ENCODE measurements at places on chromosomes 16 and 17.

DNA sequence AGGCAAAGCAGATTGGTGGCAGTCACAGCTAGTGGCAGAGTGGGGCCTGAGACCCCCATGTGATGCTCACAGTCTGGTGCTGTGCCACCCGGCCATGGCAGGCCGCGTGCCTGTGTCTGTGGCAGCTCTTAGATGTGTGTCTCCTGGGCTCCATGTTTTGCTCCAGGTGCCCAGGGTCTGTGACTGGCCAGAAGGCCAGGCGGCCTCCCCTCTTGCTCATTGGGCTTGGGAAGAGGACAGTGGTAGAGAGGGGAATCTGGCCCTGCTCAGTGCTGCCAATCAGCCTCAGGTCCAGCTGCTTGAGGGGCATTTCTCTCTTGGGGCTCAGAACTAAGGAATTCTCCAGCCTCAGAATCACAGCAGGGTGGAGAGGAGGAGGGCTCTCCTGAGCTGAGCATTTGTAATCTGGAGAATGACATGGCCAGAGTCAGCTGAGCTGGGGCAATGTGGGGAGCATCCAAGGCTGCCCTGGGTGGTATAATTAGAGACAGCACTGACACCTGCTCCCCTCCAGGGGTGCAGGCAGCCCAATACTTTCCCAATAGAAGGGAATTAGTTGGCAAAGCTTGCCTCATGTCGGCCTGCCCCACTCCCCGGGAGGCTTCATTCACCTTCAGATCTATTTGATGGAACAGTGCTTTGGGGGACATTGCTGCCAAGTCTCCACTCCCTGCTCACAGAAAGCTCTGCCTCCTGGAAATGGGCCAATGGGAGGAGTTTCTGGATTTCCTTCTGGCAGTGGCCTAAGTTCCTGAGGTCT is 2.7 kb upstream of the LASP1NB start:
- DNase-seq, result no peak

GRCh38 chr16:85370881-85371651 is 242.1 kb upstream of the GSE1 start:
- no peak for DNase-seq

GRCh38 chr17:56289321-56289720 is 136.0 kb downstream of the ANKFN1 start:
- no peak for DNase-seq

DNA sequence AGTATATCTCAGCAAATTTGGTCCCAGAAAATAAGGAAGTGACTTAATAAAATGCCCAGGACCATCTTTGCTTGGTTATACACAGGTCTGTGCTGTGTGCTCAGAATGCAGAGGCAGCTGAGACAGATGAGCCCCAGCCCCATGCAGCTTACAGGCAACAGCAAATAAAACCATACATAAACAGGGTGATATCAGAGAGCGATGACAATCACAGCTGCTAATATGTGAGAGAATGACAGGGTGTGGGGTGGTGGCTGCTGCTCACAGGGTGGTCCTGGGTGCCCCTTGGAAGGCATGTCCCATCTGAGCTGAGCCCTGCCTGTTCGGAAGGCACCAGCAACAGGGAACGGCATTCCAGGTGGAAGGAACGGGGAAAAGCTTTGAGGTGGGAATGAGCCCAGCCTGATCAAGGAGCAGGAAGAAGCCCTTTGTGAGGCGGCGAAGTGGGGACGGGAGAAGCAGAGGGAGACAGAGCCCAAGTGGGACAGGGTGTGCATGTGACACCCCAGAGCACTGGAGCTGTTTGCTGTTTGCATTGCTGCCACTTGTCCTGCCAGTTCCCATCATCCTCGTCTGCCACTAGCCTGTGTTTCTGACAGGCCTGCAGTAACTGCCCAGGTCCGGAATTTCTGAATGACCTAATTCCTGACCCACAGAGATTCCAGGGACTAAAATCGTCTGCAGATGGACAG is 150.5 kb downstream of the KATNIP start:
- DNase-seq, result no peak

GRCh38 chr17:61551255-61551742 is 39.7 kb downstream of the NACA2 start:
- DNase-seq, result no peak

DNA sequence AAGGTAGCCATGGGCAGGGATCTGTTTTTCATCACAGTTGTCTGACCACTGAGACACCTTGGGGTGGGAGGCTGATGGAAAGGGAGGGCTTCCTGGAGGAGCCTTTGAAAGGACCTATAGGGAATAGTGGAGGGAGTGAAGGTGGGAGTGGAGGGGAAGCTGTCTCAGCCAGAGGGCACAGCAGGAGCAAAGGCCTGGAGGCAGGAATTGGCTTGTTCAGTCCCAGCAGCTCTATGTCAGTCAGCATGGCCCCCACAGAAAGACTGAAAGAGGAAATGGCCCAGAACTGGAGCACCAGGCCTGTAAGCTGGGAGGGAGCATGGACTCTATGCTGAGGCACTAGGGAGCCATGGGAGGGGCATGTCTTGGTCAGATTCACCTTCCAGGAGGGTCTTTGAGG is 12.8 kb upstream of the CBFB start:
- no peak for DNase-seq

DNA sequence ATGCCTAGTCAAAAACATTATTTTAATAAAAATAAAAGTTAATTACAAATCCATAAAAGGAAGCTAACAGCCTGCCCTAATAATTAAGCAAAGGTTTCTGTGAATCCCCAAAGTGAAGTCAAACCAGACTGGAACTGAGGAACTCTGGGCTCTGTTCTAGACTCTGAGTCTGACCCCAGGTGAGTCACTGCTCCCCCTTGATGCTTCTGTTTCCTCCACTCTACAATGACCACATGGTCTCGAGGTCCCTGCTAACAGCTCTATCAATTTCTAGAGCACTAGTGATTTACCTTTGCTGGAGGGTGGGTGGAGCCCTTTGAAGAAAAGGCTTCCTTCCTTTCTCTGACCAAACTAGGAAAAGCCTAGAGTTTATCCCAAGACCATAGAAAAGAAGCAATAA is 32.4 kb downstream of the XPO6 start:
- DNase-seq, result no peak

DNA sequence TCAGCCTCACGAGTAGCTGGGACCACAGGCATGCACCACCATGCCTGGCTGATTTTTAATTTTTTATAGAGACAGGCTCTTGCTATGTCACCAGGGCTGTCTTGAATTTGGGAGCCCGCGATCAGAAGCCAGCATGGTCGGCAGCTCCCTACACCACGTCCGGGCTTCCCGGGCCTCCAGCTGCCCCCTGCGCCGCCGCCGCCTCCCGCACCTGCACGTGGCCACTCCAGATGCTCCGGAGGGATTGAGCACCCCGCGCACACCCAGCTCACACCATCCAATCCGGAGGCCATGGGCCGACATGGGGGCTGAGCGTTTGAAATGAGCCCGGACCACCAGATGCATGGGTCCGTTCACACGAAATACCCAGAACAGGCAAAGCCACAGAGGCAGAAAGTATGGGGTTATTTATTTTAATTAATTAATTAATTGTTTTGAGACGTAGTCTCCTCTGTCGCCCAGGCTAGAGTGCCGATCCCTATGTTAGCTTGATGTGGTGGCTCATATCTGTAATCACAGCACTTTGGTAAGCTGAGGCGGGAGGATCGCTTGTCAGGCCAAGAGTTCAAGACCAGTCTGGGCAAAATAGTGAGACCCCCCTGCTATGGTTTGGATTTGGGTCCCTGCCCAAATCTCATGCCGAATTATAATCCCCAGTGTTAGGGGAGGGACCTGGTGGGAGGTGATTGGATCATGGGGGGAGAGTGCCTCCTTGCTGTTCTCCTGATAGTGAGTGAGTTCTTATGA is 17.1 kb upstream of the PDXDC1 start:
- no peak for DNase-seq

DNA sequence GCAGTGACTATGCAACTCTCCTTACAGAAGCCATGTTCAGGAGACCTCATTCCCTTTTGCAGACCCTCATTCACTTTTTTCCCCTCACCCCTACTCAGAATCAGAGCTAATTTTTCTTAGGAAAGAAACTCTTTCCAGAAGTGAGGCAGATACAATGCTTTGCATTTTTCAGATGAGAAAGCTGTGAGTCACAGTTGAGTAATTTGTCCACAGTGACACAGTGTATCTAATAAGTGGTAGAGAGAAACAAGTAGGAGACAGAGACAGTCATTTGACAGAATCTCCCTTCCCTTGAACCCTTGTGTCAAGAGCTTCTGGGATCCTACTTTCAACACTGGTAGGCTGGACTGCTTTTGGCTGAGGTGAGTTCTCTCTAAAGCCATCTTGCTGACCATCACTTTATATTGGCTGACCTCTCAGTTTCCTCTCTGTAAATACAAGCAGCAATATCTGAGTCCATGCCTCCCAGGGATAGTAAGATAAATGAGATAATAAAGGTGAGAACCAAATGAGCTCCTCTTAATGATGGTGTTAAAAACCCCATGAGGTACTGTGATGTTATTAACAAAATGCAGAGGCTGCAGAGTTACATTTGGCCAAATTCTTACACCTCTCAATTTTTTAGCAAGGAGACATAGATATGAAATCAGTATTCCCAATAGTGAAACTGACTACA is 130.8 kb downstream of the CA10 start:
- DNase-seq, result no peak

DNA sequence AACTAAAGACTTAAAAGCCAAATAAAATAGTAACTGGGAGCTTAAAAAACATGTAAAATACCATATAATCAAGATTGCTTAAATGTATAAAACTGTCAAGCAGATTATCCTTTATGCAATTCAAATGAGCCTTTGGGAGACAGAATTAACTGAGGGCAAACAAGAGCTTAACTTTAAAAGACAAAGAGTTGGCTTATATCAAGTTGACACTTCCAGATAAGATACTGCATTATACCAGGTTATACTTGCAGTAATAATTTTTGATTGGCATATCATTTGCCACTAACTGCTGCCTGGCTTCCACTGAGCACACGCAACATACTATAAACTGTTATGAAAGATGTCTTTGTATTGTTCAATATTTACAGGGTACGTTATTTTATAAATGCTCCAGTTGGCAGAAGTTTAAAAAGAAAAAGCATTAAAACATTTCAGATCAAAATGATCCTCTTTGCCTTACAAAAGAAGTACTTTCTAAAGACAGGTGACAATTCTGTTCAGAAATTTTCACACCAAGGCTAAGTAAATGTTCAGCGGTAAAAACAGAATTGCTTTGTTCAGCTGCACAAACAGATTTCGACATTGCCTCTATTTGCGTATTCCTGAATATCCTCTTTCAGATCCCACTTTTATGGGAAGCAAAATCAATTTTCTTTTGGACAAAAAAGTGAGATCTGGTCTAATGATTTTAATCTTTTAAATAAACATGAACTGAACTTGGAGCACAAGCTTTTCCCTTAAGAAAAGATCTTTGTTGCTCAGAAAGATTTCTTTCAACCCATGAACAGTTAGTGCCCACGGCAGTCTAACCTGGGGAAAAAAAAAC is 50.7 kb downstream of the TOX3 start:
- no peak for DNase-seq

DNA sequence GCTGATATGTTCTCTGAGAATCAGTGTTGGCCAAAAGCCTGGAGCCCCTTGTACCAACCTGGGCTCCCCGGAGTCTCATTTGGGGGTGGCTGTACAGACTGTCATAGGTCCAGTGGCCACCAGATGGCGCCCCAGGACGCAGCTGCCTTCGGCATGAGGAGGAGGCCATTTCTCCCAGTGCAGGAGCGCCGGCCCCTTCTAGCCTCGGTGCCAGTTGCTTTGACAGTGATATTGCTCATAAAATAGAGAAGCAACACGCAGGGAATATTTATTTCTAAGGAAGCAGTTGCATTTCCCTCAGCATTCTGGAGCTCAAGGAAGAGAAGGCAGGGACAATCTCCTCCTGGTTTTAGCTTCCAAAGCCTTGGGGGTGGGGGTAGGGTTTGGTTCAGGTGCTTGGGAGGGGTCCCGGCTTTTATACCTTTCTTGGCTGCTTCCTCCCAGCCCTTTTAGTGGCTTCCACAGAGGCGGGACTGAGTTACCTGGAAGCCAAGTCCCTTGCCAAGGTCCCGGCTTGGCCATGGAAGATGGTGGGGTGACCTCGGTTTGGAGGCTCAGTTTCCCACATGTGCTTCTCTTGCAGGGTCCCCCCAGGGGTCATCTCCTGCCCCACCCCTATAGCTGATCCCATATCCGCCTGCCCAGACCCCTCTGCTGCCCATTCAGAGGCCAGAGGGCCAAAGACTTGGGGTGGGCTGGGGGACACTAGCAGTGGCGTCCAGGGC is 117.8 kb upstream of the CDC42EP4 start:
- peak; percentile 76 for DNase-seq

GRCh38 chr17:17855976-17856375 is 19.2 kb upstream of the SREBF1 start:
- no peak for DNase-seq

DNA sequence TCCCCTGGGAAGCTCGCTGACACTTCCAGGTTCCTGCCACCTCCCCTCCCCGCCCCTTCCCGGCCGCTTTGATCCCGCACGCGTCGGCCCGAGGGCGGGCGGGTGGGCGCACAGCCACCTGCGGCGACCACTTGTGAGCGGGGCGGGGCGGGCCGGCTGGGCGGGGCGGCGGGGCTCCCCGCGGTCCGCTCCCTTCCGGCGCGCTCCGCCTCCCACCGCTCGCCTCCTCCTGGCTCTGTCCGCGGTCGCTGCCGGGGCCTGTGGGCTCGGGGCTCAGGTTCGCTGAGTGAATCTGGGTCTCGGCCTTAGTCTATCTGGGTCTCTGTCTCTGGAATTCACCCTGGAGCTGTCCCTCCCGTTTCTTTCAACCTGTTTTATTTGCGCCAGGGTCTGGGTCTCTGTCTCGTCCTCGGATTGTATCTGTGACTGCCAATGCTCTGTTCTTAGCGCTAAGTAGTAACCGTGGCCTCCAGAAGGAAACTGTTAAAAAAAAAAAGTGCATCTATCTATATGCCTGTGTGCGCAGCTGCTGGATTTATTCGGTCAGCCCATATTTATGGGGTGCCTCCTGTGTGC is 2.7 kb upstream of the HES7 start:
- DNase-seq, result no peak
